ENCODE measurements at places on chromosomes 1 and 21. TPM values are rescaled to one million over a fixed set of nuclear protein-coding genes. Genes with fewer than 3 reads are reported as not detected.

The IRF6 gene
- total RNA-seq, result 1.5 TPM

The SETD4 gene
- 13.8 TPM for total RNA-seq

The B3GALT2 gene
- 0.65 TPM for total RNA-seq

The SERBP1 gene
- 288 TPM for total RNA-seq

The CD1E gene
- total RNA-seq, result not detected

The TTC22 gene
- total RNA-seq, result not detected

The OR2T12 gene
- under 0.01 TPM for total RNA-seq

The NLRP3 gene
- 0.31 TPM for total RNA-seq

The FYB2 gene
- not detected for total RNA-seq

The SLC44A3 gene
- total RNA-seq, result 2.1 TPM

The CFAP45 gene
- 0.13 TPM for total RNA-seq

The ANKRD65 gene
- total RNA-seq, result 0.32 TPM

The TBX15 gene
- total RNA-seq, result 0.25 TPM

The C1orf141 gene
- total RNA-seq, result not detected

The FLG2 gene
- total RNA-seq, result not detected

The MAD2L2 gene
- 31.9 TPM for total RNA-seq

The LPAR3 gene
- not detected for total RNA-seq

The CLIC4 gene
- total RNA-seq, result 270 TPM

The MFAP2 gene
- total RNA-seq, result 40.3 TPM

All from bladder microvascular endothelial cell (primary cell).